ENCODE measurements at places on chromosomes 3 and 15.

DNA sequence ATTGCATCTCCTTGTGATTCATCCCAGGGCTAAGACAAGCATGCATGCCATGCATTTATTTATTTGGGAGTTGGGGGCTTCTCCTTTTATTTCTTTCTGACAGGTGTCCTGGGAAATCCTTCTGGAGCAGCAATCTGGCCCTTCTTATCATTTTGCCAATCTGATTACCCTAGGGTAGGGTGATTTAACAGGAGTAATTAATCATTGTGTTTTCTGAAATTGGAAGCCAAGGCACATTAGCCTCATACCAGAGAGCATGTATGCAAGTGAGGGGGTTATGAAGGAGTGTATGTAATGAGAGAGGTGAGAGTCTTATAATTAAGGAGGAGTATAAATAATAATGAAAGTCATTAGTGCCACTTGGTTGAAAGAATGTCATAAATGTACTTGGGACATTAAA, 37.4 kb upstream of the ARPP21 start:
- no peak for DNase-seq

GRCh38 chr3:7307410-7307809, 446.5 kb downstream of the GRM7 start:
- no peak for DNase-seq

GRCh38 chr3:125192190-125193035, 20.1 kb downstream of the SLC12A8 start:
- no peak for DNase-seq

DNA sequence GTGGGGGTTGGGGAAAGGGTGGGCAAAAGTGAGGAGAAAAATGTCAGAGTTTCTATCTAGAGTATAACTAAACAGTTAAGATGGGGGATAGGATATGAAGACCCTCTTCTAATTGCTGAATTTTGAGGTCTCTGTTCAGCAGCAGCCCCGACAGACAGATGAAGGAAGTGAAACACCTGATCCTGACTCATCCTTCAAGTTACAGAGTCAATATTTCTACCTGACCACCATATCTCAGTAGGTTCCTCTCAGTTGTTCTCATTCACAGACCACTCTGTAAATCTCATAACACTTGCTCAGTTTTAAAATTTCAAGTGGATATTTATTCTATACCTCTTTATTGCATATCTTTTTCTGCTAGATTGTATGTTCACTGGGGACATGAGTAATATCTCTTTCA, 69.5 kb downstream of the CCDC54 start:
- no peak for DNase-seq

DNA sequence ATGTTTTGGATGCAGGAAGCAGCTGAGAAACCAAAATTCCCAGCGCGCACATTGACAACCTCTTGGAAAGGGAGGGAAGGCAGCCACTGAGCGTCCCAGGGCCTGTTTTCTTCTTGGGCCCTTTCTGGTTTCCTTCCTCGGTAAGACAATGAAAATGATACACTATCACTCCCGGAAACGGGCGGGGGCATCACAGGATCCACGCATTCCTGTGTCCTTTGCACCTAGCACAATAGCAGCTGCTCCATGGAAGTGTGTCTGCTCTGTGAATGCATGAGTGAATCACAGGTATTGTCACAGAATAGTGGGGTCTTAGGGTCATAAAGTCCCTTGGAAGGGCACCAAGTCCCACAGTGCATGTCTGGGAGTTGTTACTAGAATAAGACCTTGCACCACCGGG, 6.3 kb upstream of the ITPKA start:
- no peak for DNase-seq

- DNase-seq = no peak
Measured at GRCh38 chr3:146640955-146641867, 36.1 kb upstream of the PLSCR5 start.

DNA sequence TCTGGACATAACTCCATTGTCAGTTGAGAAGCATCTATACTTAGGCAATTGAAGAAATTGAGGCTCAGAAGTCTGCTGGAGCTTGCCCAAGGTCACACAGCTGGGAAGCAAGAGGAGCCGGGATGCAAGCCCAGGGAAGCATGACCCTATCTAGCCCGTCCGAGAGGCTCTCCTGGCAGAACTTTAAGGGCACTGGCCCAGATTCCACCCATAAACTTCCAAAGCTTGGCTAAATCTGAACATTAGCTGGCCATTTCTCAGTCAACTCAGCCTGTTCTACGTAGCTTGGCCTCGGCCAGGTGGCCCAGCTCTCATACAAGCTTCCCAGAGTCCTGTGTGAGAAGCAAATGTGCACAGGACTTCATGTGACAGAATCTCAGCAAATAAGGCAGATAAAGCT, 75.8 kb downstream of the LRIG1 start:
- no peak for DNase-seq

DNA sequence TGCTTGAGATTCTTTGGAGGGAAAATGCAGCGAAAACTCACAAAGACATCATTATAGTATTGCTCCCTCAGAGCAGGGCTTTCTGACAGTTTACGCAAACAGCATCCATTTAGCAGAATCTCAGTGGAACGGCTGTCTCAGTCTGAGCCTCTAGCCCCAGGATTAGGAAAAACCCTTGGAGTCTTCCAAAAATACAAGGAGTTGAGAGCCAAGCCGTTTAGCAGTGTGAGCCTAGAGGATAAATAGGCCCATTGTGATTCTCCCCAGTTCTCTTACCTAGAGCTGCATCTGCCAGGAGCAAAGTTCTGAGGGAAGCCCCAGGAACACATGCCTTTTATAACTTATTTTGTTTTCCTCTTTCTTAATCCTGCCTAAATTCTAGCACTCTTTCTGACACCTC, 359.6 kb downstream of the NTRK3 start:
- no peak for DNase-seq

DNA sequence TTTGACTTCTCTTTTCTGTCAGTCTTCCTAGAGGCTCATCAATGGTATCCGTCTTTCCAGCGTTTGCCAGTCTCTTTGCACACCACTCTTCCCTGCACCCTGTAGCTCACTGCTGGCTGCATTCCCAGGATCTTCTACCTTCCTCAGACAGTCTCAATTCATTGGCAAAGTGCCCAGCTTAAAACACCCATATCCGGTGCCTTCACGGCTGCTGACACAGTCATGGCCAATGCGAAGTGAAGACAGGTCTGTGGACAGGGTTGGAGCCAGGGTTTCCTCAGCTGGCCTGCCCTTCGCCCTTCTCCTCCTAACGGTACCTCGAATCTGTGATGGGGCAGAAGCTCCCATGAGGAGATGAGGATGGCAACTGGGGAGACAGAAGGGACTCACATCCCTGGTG, 36.1 kb downstream of the PTH1R start:
- no peak for DNase-seq

- DNase-seq = peak; percentile 71
Measured at GRCh38 chr3:51669241-51670052, 1.6 kb upstream of the TEX264 start.

DNA sequence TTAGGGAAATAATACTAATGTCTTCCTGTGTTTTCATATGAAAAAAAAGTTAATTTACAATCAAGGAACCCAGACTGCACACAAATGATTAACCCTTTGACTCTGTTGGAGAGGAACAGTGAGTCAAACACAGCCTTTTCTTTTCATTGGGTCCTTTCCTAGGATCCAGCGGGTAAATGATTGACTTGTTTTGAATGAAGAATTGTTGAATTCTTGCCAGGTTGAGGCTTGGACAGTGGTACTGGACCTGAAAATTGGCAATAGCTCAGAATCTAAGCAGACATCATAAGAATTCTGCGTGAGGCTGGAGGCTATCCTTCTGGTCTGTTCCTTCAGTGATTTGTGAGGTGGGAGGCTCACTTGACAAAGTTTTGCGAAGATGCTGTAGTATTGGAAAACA, 143.0 kb downstream of the RYR3 start:
- DNase-seq = no peak

- no peak for DNase-seq
Measured at GRCh38 chr15:41949401-41950126, 22.8 kb downstream of the EHD4 start.

- no peak for DNase-seq
Measured at GRCh38 chr3:82927309-82928253, 1166.1 kb upstream of the GBE1 start.

DNA sequence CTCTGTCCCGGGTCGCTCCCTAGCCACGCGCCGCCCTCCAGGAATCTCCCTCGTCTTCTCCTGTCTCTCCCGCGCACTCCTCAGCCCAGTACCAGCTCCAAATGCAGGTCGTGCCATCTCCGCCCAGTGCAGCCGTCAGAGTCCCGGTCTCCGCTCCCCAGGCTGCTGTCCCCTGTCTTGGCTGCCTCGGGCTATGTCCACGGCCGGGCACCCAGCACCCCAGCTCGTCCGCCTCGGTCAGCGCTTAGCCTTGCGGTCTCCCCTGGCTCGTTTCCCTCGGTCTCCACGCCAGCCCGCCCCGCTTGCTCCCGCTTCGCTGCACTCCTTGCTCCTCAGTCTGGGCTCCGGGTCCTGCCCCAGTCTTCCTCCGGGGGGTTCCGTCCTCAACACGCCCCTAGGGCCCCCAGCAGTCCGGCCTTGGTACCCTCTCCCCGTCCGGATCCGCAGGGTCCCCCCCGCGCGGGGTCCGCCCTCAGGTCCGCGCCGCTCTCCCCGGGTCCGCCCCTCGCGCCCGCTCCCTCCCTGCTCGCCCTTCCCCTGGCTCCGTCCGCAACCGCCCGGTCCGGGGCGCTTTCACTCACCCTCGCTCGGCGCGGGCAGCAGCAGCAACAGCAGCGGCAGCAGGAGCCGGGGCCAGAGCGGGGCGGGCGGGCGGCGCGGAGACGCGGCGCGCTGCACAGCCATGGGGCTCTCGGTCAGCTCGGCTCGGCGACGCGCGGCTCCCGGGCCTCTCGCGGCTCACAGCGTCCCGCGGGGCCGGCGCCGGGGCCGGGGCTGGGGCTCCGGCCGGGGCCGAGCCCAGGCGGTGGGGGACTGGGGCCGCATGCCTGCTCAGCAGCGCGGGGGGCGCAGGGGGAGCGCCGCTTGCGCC, 462 bp downstream of the IGDCC3 start:
- DNase-seq = no peak

DNA sequence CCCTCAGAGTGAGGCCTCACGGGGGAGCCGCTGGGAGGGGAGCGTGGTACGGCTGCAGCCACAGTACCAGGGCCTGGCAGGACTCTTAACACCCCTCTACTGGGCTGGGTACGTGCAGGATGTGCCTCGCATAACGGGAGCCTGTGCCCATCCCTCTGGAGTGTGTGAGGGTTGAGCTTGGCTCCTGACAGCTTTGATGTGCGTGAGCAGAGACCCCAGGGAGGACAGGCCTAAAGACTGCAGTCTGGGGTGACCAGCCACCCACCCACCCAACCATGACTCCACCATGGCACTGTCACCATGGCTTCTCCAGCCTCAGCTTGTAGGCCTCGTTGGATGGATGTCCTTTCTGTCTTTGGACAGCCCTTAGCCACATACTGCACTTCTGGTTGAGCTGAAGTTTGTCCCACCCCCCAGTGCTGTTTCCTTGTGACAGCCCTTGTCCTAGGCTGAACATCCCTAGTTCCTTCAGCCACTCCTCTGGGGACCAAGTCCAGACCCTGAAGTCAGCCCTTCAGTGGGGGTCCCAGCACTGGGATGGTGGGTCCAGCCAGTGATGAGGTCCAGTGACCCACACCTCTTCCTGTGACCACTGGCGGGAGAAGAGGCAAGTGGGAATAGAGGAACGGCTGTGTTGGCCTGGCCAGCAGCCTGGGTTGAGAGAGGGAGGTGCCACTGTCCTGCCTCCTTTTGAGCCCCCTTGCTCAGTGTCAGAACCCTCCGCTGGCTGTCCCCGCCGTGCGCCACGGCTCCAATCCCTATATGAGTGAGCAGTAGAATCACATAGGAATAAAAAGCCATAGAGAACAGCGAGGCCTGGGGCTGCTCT, 6.1 kb downstream of the GLYCTK start:
- no peak for DNase-seq

- no peak for DNase-seq
Measured at GRCh38 chr3:16913264-16913580, 28.5 kb downstream of the PLCL2 start.

GRCh38 chr15:53110999-53111398, 320.9 kb upstream of the ONECUT1 start:
- DNase-seq = no peak

- DNase-seq = no peak
Measured at GRCh38 chr15:35693886-35694285, 147.9 kb upstream of the DPH6 start.

DNA sequence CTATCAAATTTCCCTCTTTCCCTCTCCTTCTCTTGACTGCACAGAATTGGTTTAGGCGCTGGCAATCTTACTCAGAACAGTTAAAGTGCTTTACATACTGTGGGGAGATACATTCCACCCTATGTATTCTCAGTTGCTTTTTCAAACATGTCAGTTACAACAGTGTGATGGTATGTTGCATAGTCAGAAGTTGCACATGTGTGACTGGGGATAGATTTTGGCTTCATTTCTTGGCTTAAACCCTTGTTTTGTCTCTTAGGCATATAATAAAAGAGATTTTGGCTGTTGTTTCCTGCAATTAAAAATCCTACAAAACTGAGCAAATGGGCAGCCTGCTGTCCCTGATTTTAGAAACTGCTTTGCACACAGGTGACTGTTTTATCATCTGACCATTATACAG, 86.7 kb downstream of the PIK3R4 start:
- no peak for DNase-seq

DNA sequence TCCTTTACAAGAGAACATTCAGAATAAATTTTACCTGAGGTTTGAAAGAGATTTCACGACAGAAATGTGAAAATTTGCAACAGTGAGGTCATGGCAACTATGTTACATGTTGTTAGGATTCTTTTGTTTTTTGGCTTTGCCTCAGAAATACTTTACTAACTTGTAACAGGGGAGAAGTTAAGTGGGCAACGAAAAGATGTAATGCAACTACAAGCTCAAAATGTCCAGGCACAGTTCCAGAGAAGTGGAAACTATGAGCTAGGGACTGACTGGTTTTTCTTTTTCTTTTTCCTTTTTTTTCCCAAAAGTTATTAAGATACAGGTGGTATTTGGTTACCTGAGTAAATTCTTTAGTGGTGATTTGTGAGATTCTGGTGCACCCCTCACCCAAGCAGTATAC, 111.5 kb upstream of the PPP2R3A start:
- no peak for DNase-seq

GRCh38 chr15:92638291-92638708, 17.3 kb downstream of the FAM174B start:
- no peak for DNase-seq

GRCh38 chr3:71172189-71172588, 411.3 kb downstream of the FOXP1 start:
- DNase-seq = no peak

- DNase-seq = no peak
Measured at GRCh38 chr15:69830876-69831275, 266.8 kb downstream of the TLE3 start.

DNA sequence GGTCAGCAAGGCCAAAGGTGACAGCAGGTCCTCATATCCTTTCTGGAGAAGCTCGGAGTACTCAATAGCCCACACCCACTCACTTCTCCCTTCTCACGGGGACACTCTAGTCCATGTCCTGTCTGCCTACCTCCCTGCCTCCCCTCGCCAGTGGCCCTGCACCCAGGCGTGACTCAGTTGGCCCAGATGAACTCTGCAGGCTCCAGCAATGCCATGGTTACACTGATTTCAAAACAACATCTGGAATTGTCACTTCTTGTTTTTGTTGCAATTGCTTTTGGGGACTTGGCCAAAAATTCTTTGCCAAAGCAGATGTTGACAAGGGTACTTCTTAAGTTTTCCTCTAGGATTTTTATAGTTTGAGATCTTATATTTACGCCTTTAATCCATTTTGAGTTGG, 13.0 kb downstream of the IL16 start:
- DNase-seq = no peak

GRCh38 chr3:55282994-55283393, 204.1 kb downstream of the WNT5A start:
- no peak for DNase-seq

GRCh38 chr3:20038699-20039465, 1.4 kb upstream of the KAT2B start:
- no peak for DNase-seq
